ENCODE measurements at places on chromosomes 6 and 20.

GRCh38 chr6:110307368-110307767 lies 50.8 kb downstream of the METTL24 start:
- DNase-seq: no peak

GRCh38 chr20:53658973-53659372 lies 65.3 kb upstream of the ZNF217 start:
- no peak for DNase-seq

- DNase-seq: peak; percentile 81
Measured at GRCh38 chr6:47242483-47243386, 67.0 kb downstream of the TNFRSF21 start.

- DNase-seq: no peak
Measured at GRCh38 chr6:42962096-42962495, 1.5 kb downstream of the GNMT start.
